ENCODE measurements at places on chromosomes 1 and 21.

- DNase-seq: no peak
These were observed 20.3 kb downstream of the ARHGEF10L start for GRCh38 chr1:17559615-17560419.

DNA sequence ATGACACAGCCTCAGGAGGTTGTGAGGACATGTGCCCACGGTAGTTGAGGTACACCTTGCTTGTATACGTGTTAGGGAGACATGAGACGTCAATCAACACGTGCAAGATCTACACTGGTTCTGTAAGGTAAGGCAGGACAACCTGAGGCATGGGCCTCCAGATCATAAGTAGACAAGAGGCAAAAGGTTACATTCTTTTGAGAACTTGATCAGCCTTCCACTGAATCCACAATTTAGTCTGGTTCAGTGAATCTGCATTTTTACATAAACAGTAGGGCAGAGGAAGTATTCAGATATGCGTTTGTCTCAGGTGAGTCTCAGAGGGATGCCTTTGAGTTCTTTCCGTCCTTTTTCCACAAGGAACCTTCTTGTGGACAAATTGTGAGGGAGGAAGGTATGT is 348.9 kb downstream of the ASTN1 start:
- no peak for DNase-seq

GRCh38 chr21:28822486-28823335 is 170.0 kb downstream of the LTN1 start:
- DNase-seq: no peak

DNA sequence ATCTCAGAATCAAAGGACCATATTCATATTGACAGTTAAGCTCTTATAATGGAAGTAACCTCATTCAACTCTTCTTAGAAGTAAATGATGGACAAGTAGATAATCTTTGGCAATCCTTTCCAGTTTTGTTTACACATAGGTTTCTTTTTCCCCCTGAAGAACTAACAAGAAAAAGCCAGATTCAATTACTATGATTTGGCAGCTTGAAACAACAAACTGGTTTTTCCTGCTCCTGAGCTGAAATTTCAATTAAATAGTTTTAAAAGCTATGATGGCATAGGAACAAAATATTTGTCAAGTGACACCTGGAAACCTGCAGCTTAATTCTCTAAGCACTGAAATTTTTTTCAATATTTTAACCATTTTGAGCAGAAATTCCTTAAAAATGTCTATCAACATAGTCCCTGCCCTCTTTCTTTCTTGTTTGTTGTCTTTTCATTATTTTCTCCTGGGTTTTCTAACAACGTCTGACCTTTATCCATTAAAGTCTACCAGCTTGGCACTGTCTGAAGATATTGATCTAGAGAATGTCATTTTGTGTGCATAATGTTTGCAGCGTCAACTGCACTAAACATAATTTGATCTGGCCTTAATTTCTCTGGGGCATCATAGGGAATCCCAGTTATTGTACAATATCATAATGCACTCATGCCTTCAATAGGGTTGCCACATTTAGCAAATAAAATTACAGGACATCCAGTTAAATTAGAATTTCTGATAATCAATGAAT is 4.0 kb upstream of the SLC35A3 start:
- no peak for DNase-seq

DNA sequence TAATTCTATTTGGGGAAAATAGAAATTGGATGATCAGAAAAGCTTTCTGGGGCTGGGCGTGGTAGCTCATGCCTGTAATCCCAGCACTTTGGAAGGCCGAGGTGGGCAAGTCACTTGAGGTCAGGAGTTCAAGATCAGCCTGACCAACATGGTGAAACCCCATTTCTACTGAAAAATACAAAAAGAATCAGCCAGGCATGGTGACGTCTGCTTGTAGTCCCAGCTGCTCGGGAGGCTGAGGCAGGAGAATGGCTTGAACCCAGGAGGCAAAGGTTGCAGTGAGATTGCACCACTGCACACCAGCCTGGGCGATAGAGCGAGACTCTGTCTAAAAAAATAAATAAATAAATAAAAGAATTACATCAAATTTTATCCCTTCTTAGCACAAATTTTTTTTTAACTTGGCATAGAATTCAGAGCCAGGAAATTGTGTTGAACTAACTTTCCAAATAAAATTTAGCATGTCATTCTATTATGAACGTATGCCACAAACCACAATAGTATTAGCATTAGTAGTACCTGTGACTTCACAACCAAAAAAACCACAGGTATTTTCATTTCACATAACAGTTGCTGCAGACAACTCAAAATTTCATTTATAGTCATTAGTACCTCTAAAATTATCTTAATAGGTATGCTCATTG is 4.5 kb upstream of the ANKRD13C start:
- DNase-seq: no peak

- no peak for DNase-seq
These were observed at the start of gene KCNJ6 for GRCh38 chr21:37916310-37917051. KCNJ6 (minus strand) TSS chr21:37916457; CDS start chr21:37840682, 75,775 bp downstream.

DNA sequence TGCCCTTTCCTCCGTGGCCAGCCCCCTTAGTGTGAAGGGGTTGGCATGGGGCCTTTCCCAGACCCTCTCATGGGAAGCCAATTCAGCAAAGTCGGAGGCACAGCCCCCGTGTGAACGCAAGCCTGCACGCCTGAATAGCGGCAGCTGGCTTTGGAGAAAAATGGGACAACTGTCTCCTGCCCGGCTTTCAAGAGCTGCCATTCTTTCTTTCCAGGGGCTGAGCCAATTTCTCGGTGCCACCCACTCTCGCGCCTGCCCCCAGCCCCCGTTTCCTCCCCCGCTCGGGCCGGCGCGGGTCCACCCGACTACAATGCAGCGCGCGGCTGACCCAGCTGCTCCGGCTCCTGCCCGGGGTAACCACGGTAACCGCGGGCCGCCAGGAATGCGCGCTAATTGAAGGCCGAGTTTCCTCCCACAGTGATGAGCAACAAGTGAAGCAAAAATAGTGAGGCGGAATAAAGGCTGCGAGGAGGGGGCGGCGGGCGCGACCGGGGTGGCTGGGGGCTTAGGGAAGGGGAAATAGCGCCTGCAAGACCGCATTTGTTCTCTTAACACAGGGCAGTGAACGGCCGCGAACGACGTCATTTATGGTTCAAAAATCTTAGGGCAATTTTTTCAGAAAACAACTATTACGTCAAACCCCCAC is 27.8 kb downstream of the ILDR2 start:
- peak; percentile 82 for DNase-seq

Measured in left forelimb (tissue), 1 donor.